Natural killer cell (primary cell): ENCODE measurements at places on chromosomes 1 and 21. TPM values are rescaled to one million over a fixed set of nuclear protein-coding genes. Genes with fewer than 3 reads are reported as not detected.
A peak's percentile ranks its signal among the peaks of the same experiment; 100 is the strongest.

The HNRNPR gene
- 126 TPM for total RNA-seq

The ARHGAP30 gene
- 272 TPM for total RNA-seq

The TMEM51 gene
- not detected for total RNA-seq

The PAPPA2 gene
- 0.48 TPM for total RNA-seq

DNA sequence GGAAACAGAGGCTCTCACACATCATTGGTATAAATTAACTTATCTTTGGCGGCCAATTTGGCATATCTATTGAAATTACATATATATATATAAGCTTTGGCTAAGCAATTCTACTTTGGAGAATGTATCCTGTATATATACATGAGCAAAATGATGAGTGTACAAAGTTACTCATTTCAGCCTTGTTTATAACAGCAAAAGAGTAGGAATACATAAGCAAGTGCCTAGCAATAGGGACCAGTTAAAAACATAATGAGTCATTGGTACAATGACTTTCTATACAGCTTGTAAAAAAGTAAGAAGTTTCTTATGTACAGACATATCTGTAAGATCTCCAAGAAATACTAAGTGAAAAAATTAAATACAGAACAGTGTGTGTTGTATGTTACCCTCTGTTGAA lies 190.8 kb downstream of the LTN1 start:
- no peak for DNase-seq

DNA sequence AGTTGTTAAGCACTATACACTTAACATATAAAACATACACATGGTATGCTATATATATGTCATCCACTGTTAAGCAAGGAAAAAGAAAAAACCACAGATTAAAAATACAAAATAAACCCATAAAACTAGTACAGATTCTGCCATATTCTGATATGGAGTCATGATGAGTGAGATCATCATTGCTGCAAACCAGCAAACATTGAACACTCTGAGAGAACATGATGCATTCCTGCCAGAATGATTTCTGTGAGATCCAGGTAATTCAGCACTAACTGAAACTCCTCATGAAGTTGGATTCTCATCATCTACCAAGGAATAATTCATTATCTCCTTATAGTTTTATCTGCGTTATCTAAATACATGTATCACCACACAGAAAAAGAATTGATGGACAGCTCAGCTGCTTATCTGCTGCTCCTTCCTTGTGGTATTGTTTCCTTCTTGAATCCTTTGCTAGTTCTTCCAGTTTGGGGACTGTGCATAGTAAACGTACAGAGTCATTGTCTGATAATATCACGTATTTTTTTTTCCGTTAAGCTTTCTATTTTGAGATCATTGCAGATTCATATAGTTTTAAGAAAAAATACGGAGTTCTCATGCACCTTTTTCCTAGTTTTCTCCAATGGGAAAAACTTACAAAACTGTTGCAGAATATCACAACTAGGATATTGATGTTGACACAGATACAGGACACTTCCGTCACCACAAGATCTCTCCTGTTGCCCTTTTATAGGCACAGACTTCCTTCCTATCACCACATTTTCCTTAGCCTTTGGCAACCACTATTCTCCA lies 9.3 kb downstream of the RAB4A start:
- DNase-seq = no peak

DNA sequence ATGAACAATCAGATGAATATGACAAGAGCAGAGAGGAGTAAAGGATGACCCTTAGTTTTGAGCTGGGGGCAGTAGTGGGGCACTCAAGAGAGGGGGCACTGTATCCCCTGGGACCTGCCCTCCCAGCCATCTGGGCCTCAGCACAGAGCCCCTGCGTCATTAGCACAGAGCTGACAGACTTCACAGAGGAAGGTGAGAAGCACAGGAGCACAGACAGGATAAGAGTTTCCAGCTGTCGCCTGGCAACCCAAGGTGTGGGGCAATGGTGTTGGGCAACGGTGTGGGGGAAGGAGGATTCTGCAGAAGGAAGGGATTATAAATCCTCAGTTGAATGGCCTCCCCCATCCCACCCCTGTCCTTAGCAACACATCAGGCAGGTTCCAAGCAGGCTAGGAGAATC lies 30.2 kb downstream of the RAB3B start:
- DNase-seq = no peak

DNA sequence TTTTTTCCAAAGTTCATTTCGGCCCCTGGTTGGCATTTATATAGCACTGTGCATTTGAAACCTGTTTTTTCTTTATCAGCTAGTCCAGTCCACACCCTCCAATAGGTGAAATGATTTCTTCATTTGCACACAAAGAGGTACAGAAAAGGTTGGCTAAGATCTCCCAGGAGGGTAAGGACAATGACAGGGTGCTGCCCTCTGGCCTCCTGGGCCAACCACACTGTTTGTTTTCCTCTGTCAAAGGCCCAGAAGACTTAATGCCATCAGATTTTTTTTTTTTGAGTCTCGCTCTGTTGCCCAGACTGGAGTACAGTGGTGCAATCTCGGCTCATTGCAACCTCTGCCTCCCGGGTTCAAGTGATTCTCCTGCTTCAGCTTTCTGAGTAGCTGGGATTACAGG lies 70.1 kb upstream of the EFHD2 start:
- DNase-seq = no peak

- peak; percentile 46 for DNase-seq
These were observed 9.0 kb upstream of the PLCH2 start for GRCh38 chr1:2466958-2467554.

DNA sequence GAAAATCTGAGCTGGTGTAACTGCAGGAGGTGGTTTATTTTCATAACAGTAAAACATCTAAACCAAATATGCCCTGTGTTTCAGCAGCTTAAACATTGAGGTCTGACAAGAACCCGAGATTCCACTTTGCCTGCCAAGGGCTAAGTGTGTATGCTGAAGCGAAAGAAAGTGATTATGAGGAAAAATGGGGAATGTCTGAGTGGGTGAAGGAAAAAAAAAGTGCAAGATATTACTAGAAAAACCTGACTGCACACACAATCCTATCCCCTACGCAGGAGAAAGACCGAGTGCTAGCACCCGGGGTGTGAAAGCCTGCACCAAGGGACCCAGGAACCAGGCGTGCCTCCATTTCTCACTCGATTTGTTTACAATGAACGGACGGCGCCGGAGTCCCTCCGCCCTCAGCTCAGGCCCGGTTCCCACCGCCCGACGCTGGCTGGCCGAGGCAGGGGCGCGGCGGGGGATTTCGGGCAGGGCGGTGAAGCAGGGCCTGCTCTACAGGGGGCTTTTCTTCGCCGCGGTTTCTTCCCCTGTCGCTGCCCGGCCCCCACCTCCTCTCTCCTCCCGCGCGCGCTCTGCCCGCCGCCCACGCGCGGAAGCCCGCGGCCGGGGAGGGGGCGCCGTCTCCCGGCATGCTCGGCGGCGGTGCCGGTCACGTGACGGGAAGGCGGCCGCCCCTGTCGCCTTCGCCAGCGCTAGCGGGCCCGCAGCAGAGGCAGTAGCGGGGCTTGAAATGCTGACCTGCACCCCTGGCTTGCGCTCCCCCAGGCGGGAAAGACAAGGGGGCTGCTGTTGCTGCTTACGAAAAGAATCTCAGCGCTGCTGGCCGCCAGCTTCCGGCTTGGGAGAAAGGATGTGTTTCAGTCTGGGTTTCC lies 35.9 kb downstream of the ITPKB start:
- peak; percentile 92 for DNase-seq

GRCh38 chr1:201138311-201138840 lies 11.4 kb upstream of the ASCL5 start:
- DNase-seq = no peak

DNA sequence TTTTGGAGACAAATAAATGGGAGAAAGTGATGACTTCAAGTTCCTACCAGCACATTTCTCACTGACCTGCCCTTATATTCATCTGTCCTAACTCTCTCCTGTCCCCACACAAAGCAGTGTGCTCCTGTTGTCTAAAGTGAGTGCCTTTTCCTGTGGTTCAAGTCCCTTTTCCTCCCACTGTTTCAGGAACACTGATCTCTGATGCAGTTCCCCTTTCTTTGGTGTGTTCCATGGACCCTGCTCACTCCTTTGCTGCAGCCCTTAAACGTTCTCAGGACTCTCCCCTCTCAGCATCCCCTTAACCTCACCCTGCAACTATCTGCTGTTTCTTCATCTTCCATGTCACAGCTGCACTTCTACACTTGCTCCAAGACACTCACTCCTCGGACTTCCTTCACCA lies 195.8 kb upstream of the ETV3 start:
- no peak for DNase-seq

DNA sequence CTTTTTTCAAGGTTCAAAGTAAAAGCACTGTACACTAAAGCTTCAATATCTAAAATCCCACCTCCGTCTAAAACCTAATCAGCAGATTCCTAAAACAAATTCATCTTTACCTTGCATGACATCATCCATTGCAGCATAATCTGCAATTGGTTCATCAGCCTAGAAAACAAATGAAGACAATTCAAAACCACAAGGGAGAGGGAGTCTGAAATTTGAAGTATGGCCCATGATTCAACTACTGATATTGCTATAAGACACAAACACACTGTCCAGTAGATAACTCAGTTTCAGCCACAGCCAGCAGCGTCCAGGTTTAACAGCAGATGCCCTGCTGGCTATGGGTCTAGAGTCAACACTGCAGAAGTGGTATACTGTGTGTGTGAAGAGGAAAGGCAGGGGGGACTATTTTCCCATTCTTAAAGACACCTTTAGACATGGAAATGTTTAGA lies 17.9 kb upstream of the RAP1GAP start:
- DNase-seq = no peak

GRCh38 chr1:966704-967300 lies 520 bp downstream of the PLEKHN1 start:
- peak; percentile 63 for DNase-seq

DNA sequence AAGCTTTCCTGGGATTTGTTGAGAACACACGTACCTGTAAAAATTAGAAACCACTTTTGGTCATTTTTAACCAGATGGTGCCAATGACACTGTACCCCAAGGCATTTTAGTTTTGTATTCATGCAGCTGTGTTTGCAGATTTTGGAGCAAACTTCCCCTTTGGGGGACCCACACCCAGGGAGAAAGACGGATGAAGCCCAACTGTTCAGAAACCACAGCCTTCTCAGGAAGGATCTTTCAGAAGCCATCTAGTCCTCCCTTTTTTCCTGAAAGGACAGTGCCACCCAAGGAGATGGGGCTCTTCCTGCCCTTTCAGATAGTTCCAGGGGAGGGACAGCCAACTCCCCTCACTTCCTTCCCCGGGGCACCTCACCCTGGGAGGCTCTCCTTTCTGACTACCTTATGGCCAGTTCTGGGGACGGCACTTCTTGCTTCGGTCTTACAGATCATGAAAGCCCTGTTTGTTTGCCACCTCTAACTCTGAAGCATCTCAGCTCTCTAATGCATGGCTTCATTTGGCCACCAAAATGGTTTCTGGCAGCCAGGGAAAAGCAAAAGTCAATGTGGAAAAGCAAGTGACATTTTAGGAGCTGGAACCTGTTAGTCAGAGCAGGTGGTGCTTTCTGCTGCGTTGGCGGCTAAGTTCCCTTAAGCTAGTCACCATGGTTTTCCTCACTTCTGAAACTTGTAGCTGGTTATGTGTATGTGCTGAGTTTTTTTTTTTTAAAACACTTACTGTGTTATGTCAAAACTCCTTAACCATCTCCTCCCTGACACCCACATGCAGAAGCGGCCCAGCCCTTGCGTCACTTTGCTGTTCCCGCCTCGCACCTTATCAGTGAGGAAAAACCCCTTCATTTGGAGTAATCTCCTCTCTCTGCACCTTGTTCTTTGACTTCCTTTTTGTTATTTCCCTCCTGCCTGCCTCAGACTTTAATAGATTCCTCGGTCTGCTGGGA lies 10.1 kb downstream of the TMCC2 start:
- no peak for DNase-seq

GRCh38 chr1:37764414-37764825 lies 500 bp downstream of the EPHA10 start:
- peak; percentile 44 for DNase-seq

DNA sequence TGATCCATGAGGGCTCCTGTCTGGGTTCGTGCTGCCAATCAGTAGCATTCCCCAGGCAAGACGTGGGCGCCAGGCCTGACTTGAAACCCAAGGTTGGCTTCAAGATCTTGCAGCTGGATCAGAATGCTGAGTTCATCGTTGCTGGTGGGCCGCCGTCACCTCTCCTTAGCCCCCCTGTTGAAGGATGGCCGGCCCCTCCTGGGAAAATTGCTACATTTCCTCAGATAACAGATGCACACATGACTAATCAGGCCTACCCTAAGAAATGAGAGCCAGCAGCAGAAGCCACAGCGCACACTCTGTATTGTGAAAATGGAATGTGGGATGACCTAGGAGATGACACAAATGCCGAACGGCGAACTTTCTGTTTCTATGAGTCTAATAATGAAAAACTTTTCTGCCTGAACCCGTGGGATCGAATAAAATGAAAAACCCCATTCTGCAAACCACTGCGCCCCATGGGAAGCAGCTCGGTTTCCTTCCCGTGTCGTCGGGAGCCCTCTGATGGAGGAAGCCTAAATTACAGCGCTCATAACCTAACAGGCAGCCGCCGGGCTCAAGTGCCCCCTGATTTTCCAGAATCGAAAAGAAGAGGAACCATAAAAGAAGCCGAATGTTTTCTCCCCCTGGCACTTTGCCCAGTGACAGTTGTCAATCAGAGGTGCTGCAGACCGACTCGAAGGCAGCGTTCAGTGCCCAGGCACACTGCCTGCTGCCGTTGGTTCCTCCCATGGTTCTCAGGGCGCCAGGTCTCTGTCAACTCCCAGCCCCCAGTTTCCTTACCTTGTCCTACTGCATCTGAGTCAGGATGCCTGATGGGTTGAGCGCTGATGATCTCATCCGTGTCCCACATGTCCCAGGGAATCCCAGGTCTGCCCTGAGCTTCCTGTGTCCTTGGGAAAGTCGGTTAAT lies 38.2 kb upstream of the H6PD start:
- DNase-seq = peak; percentile 74

DNA sequence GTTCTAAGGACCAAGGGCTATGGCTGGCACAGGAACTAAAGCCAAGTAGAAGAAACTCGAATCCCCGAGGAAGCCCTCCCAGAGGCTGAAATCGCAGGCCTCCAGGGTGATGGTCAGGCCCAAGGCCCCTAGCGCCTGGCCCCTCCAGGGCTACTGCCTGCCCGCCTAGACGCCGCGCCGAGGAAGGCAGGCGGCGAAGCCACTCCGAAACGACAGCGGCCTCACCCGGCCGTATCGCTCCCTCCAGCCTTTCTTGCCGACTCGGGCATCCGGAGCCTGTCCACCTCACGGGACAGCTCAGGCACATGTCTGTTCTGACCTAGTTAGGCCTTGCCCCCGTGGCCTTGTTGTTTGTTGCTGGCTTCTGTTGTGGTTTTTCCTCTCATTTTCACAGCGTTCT lies 9.7 kb upstream of the LHX8 start:
- no peak for DNase-seq

- DNase-seq = no peak
These were observed 136.1 kb upstream of the HOOK1 start for GRCh38 chr1:59678493-59679228.

GRCh38 chr1:23167353-23168078 lies 1.1 kb downstream of the LUZP1 start:
- DNase-seq = peak; percentile 39

DNA sequence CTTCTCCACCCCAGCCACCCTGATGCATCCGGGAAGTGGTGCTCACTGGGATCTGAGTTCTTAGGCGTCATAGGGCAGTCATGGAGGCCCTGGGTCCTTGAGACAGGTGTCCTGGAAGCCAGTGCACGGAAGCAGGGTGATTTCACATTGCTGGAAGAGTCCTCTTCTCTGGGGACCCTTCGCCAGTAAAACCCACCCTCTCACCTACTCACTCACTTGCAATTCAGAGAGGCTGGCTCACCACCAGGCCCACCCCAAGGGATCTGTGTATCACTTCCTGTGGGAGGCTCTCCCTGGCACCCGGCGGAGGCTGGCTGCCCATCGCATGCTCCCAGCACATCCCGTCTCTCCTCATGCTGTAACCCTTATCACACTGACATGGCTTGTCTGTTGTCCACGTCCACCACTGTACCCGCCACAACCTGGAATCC lies 40.2 kb upstream of the EPS8L3 start:
- no peak for DNase-seq
